Common myeloid progenitor, CD34-positive (primary cell): ENCODE measurements at places on chromosomes 1 and 21.

DNA sequence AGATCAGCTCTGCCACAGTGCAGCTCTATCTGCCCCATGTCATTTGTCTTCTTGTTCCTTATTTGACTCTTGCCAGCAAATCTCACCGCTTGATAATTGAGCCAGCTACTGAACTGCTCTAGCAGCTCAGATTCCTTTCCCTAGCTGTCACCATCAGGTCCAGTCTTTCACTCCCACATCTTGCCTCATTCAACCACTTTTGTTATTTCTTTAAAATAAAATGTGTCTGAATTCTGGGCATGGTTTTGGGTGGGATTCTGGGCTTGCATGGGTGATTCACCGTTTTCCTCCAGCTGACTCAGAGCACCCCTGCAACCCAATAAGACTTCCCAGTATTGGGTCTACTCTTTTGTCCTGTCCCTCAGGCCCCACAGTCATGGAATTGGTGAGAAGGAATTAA lies 215.7 kb downstream of the DSCAM start:
- no peak for DNase-seq

DNA sequence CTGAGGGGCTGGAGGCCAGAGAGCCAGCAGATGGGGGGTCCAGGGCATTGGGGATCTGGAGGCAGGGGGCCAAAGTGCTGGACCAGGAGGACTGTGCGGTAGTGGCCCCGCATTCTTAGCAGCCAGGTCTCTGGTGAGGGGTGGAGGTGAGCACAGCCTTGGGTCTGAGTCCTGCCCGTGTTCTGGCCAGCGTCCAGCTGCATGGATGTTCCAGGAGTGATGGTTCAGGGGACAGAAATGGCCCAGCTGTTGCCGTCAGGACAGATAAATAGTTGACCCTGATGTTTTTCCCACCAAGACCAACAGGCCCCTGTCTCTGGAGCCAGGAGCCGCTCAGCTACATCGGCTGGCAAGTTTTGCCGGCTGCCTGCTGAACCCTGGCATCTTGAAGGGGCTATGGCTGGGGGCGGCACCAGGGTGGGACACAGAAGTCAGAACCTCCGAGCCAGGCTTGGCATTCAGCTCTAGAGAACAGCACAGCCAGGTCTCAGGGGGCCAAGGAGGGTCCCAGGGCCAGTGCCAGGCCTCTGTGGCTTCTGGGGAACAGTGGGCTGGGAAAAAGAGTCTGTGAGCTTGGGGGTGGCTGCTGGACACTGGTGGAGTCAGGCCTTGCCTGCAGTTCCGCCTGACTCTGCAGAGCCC lies 19.4 kb upstream of the TTC34 start:
- DNase-seq = no peak

DNA sequence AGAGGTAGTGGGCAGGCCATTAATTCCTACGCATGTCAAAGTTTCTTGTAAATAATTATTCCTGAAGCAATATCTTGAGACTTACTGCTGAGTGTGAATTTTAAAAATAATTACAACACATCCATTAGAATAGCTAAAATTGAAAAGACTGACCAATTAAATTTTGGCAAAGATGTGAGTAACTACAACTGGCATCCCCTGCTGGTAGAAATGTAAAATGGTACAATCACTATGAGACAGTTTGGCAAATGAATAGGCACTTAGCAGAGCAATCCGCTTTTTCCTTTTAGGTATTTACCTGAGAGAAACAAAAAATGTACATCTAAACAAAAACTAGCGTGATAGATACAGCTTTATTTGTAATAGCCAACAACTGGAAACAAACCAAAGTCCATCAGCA lies 798.9 kb downstream of the BRINP3 start:
- no peak for DNase-seq

- DNase-seq = no peak
These were observed 51.8 kb downstream of the SLC44A5 start for GRCh38 chr1:75559136-75559535.

GRCh38 chr1:198638894-198639635 lies at the start of gene PTPRC:
Gene PTPRC (plus strand): TSS chr1:198639040. CDS start chr1:198639269, 229 bp downstream.
- DNase-seq = peak; percentile 87

DNA sequence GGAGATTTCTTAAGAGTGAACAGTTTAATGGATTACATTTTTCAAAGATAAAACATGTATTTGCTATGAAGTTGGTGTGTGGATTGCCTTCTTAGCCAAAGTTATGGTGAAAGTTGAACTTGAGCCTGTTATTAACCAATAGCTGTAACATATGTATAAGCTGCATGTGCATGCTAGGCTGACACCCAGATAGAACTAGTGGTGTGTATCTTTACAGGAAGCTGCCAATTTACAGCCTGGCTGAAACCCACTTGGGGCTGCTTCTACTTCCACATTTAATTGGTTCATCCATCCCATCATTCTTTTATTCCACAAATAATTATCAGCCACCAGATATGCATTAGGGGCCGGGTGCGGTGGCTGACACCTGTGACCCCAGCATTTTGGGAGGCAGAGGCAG lies 3.3 kb downstream of the PLA2G5 start:
- DNase-seq = no peak

- DNase-seq = peak; percentile 32
These were observed 35.0 kb downstream of the CTTNBP2NL start for GRCh38 chr1:112431038-112431437.

- DNase-seq = no peak
These were observed 4.0 kb upstream of the ZBTB40 start for GRCh38 chr1:22447621-22448111.

DNA sequence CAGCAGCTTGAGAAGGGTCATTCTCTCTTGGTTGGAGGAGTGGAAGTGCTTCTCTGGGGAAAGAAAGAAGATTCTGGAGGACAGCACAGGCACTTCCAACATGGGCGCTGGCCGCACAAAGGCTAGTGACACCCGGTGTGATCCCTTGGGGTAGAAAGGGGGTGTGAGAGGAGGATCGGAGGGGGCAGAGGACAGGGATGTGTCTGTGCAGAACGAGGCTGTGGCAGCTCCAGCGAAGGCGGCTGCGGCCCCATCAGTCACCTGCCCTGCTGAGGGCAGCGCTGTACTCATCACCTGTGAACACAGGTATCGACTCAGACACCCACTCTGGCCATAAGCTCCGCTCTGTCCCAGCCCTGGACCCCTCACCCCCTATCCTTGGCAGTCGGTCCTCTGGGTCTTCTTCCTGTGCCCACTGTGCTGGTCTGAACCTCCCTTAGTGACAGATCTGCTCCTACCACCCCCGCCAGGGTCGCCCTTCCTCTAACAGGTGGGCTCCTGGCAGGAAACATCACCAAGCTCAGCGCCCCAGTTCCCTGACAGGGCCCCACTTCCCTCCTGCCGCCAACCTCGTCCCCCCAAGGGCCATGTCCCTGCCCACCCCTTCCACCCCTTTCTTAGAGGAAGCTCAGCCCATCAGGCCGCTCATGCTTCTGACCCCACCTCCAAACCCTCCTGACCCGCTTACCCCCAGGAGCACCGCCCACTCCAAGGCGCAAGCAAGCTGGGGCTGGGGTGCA lies 20.1 kb downstream of the TP73 start:
- DNase-seq = no peak

DNA sequence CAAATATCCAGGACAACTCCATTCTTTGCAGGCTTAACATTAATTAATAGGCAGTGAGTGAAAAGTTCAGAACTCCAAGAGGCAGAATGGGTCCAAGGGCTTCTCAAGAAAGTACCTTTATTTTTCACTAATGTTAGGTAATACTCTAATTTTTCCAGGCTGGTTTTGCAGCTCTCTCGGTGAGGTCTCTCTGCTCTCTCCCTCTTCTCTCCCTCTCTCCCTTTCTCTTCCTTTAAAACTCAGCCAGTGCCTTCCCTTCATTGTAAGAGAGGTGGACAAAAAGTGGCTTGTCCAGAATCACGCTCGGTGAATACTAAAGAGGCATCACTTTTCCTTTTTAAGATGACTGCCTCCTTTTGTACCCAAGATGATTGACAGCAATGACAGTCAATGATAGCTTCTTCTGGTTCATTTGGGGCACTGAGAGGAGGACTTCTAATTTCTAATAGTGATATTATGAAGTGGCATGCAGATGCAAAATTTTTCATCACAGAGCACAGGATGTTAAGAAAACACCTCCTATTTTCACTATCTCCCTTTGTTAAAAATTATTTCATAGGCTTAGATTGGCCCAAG lies 1.3 kb upstream of the CHI3L1 start:
- DNase-seq = no peak

DNA sequence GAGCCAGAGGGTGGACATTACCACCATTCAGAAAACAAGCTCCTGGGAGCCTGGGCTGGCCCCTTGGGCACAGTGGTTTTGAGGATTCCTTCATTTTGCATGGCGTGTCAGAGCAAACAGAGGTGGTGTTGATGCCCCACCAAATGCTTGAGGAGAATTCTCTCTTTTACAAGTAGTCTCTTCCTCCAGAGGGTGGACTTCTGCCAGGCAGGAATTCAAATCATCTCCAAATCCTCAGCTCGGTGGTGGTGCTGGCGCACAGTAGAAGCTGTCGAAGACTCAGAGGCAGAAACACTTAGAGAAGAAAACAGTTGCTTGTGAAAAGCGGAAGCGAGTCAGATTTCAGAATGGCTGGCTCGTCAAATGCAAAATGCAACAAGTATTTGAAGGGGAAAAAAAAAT lies 3.4 kb upstream of the CHI3L1 start:
- DNase-seq = no peak

GRCh38 chr1:77313491-77313890 lies 31.7 kb downstream of the AK5 start:
- peak; percentile 62 for DNase-seq

DNA sequence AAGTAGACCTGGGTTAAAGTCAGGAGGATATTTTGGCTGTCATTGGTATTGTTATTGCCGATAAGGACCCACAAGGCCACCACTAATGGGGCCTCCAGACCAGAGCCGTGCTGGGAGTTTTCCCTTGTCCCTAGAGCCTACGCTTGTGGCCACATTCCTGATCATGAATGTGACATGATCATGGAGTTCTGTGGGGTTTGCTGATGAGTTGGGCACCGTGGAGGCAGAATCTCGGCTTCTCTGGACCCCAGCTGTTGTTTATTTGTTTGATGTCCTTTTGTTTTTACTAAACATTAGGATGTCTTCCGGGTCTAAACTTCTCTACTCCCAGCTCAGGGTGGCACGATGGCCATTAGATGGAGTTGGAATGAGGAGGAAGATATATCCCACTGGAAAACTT lies 74.9 kb upstream of the TMPRSS2 start:
- DNase-seq = no peak

DNA sequence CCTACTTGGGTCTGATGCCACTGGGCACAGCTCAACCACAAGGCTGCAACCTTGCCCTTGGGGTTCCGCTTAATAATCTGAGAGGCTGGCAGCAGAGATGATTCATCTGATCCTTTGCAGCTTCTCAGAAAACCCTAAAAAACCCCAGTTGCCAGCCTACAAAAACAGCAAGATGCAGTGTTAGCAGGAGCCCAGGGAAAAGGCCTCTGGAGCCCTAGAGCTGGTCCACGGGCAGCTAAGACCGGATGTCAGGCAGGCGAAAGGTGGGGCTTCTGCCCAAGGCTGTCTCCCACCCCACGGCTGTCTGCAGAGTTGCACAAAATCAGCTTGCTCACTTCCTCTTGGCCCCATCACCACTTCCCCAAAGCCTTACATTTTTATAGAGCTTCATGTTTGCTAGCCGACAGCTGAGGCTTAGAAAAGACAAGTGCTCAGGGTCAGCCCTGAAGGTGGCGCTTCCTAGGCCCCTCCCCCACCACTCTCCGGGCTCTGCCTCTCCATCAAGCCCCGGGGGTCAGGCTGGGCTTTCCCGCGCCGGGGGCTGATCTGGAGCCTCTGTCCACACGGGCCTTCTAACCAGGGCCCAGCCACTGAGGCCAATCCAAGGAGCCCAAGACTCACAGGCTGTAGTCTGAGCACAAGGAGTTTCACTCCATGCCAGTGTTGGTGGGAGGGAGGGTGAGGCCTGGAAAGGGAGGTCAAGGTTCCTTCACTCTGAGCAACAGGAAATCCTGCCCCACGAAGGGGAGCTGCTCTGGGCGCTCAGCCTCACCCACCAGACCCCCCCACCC lies 4.2 kb upstream of the ADORA3 start:
- DNase-seq = peak; percentile 96

DNA sequence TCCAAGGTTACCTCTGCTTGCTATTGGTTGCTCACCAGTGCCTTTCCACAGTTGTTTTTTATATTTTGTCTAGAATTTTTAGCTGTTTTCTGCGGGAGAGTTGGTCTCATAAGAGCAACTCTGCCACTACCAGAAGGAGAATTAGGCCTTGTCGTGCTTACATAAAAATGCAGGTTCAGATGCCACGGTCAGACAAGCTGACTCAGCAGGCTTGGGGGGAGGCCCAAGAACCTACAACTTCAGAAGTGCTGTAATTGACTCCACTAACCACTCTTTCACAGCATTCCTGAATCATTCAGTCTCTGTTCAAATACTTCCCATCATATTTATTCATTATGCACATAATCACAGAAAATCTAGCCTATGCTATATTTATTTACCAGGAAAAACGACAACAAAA lies 23.1 kb upstream of the YRDC start:
- DNase-seq = no peak

DNA sequence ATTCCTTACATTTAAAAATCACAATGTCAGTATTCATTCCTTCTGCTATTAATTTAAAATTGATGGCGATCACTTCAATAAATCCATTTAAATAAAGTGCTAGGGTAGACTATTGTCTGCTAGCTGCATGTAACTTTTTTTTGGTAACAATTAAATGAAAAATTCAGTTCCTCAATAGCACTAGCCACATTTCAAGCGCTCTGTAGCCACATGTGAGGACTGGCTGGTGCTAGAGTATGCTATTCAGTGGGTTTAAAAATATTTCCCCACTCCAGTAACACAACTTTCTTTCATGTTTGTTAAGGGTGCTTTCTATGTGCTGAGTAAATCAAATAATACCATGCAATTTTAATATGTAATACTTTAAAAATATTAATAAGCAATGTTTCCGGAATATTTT lies 108.2 kb downstream of the LTN1 start:
- peak; percentile 33 for DNase-seq

GRCh38 chr1:23899070-23899469 lies 14.1 kb downstream of the CNR2 start:
- DNase-seq = peak; percentile 96

- no peak for DNase-seq
These were observed 14.1 kb downstream of the VANGL1 start for GRCh38 chr1:115655916-115656315.

DNA sequence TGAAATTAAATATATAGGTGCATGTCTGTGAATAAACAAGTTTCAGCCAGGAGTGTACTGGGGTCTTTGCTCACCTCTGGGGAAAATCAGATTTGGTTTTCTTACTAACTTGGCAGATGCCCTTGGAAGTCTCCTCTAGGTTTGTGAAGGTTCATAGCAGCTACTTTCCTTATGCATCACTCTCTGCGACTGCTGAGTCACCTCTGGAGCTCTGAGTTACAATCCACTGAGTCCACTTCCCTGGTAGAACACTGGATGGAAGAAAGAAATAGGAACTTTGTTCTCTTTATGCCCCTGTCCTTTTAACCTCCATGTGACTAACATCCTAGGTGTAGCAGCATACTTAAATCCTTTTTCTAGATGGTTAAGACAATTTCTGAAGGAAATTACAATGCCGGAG lies 4.4 kb upstream of the FASLG start:
- no peak for DNase-seq
